ENCODE measurements at places on chromosomes 4 and X.

GRCh38 chr4:126532527-126532926 is 1100.2 kb upstream of the INTU start:
- DNase-seq = no peak

DNA sequence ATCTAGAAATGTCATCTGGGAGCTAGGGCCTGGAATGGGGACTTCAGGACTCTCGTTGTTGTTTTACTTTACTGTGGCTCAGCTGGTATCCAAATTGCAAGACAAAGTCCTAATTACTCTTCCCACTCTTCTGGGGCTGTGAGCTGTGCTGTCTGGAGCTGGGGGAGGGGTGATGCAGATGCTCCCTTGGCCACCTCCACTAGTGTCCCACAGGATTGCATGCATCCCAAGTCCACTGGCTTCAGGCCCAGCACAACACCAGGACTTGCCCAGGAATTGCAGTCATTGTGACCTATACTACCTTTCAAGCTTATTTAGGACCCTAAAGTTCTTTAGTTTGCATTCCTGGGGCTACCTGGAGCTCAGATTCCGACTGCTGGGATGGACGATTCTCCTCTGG is 366.1 kb upstream of the FAM47C start:
- DNase-seq = no peak

DNA sequence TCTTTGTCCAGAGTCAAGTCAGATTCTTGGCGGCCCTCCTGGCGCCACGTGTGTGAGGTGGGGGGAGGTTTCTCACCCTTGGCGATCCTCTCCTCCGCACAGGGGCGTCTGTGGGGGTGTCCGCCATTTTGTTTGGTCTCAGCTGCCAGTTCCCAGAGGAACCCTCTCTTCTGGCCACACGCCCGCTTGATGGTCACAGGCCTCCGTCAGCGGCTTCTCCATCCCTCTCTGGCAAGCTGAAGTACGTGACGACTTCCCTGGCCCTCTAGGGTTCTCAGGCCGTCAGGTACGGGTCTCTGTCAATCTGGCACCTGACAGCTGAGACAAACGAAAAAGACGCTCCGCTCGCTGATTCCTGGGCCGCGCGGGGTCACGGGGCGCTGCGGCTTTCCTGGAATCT is 272.6 kb downstream of the TRIML1 start:
- no peak for DNase-seq

DNA sequence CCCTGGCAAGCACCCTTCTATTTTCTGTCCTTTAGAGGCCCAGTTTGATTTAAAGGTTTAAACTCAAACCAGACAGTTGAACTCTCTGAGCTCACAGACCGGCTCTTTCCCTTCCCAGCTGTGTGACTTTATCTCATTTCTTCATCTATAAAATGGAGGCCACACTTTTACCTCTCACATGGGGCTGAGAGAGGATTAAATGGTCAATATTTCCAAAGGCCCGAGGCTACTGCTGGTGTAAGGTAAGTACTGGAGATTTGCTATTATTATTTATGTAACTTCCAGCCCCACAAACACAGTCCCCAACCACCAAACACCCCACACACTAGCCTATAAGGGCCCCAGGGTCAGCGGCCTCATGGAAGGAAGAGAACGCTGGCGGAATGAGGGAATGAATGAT is 13.6 kb upstream of the CYTL1 start:
- DNase-seq = no peak

DNA sequence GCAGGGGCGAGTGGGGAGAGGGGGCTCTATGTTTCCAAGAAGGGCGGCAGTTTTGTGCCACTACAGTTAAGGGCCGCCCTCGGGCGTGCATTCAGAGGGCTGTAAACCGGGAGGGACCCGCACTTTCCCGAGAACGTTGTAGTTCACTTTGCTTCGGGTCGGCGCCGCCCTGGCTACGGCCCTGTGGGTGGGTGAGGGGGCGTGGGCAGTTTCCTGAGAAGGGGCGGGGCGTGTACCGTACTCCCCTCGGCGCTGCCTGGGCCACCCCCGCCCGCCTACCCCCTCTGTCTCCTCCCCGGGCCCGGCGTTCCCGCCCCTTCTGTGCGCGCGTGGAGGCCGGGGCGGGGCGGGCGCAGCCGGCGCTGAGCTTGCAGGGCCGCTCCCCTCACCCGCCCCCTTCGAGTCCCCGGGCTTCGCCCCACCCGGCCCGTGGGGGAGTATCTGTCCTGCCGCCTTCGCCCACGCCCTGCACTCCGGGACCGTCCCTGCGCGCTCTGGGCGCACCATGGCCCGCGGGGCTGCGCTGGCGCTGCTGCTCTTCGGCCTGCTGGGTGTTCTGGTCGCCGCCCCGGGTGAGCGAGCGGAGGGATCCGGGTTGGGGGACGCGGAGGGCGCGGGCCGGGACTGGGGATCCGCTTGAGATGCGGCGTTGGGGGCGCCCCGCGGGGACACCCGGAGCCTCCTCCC is at the start of gene CD99:
CD99 (plus strand) TSS at position 440 of the 687 bp plus-strand sequence; CDS start at position 506, 66 bp downstream.
- DNase-seq = no peak

GRCh38 chr4:183335369-183335940 is 13.2 kb upstream of the CLDN24 start:
- DNase-seq = no peak

- no peak for DNase-seq
Observed at GRCh38 chrX:51742586-51742985, 656 bp upstream of the GSPT2 start.

- DNase-seq = no peak
Observed at GRCh38 chr4:13918991-13919441, 291.5 kb upstream of the BOD1L1 start.

GRCh38 chr4:149897783-149898182 is 82.1 kb upstream of the IQCM start:
- no peak for DNase-seq

- DNase-seq = no peak
Observed at GRCh38 chrX:112889400-112889799, 48.8 kb upstream of the AMOT start.

- DNase-seq = no peak
Observed at GRCh38 chrX:29231800-29232199, 644.6 kb downstream of the IL1RAPL1 start.

GRCh38 chr4:72094059-72094797 is 62.4 kb downstream of the NPFFR2 start:
- DNase-seq = no peak

DNA sequence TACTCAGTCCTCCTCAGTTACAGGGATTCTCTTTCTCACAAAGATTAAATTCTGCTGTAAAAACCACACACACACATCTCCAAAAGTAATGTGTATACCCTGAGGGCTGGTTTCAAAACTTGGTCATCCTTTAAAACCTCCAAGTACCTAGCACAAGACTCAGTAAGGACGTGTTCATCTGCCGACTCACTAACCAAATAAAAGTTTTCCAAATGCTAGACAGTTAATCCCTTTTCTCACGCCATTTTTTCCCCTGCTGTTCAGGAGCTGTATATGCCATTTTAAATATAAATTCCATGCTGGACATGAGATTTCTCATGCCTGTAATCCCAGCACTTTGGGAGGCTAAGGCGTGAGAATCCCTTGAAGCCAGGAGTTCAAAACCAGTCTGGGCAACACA is 3.9 kb upstream of the SAT1 start:
- no peak for DNase-seq

DNA sequence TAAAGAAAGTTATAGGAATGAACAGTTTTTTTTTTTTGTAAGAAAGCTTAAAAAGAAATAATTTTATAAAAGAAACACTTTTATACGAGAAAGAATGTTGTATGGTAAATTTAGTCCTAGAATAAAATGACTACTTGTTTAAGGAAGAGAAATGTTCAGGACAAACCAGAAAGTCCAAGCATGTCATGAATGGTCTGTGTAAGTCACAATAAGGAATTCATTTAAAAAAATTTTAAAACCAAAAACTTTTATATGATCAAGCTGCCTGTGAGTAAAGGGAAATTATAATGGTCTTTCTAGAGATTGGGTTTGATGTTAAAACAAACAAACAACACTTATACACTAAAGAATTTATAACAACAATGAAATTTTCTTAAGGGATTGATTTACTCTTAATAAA is 858.9 kb upstream of the PCDH7 start:
- DNase-seq = no peak

DNA sequence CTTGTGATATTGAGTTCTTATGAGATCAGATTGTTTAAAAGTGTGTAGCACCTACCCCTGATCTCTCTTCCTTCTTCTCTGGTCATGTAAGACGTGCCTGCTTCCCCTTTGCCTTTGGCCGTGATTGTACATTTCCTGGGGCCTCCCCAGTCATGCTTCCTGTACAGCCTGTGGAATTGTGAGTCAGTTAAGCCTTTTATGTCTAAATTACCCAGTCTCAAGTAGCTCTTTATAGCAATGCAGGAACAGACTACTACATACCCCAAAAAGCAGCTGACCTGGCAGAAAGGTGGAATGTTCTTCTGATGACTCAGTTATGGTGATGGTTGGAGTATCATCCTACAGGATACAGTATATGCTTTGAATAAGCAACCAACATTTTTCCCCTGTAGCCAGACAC is 11.4 kb upstream of the MCUB start:
- DNase-seq = no peak

- no peak for DNase-seq
Observed at GRCh38 chr4:88982757-88983156, 74.2 kb downstream of the FAM13A start.

GRCh38 chrX:15437724-15438123 is 53.5 kb upstream of the VEGFD start:
- no peak for DNase-seq

DNA sequence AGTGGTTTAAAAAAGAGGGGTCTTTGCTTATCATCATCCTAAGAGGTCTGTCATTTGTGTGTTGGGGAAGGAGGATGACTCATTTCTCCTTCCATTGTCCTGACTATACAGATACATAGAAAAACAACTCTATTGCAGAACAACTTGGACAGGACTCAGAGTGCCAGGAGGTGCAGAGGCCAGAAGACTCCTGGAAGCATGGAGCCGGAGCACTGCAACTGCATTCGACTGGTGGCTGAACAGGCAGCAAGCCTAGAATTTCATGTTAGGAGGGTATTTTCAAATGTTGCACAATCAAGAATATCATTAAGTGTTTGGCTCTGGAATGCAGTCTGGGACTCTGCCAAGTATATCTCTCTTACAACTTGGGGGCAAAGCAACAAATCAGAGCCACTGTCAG is 35.0 kb upstream of the MAML3 start:
- DNase-seq = no peak

- DNase-seq = peak; percentile 51
Observed at GRCh38 chr4:2296631-2297601, 35.0 kb upstream of the MXD4 start.

DNA sequence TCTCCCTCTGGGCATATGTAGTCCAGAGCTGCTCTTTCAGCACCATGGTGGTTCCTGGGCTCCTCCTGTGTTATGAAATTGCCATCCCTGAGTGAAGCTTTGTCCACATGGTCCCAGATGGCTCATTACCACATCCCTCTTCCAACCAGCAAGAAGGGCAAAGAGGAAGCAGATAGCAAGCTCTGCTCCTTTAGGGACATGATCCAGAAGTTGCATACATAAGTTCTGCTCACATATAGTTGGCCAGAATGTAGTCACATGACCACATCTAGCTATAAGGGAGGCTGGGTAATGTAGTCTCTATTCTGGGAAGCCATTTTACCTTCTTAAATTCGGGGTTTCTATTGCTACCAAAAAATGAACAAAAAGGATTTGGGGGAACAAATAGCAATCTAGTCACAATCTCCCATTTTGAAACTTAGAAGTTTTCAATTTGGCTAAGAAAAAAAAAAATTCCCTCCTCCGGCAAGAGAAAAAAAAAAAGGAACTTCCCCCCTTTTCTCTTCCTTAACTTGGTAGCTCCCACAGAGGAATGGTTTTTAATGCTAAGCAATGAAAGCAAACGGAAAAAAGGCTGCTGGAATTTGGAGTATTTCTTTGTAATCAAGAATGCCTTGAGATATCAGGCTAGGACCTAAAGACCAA is 88.2 kb upstream of the USP9X start:
- DNase-seq = peak; percentile 6

- no peak for DNase-seq
Observed at GRCh38 chr4:153560908-153561307, 94.7 kb downstream of the TMEM131L start.

DNA sequence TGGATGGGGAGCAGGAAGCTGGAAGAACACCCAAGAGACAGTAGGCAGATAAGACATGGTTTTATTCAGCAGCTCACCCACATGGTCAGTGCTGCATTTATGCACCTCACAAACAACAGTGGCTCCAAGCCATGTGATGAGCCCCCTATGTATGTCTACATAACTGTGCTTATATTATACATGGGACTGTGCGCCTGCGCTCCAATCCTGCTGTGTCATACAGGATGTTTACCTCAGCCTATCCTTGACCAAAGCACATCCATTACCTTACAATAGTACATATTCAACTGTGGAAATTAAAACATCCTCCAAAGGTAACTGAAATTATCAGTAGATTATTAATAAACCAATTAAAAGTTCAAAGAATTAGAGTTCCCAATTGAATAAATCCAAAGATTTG is 44.1 kb upstream of the SGMS2 start:
- no peak for DNase-seq

DNA sequence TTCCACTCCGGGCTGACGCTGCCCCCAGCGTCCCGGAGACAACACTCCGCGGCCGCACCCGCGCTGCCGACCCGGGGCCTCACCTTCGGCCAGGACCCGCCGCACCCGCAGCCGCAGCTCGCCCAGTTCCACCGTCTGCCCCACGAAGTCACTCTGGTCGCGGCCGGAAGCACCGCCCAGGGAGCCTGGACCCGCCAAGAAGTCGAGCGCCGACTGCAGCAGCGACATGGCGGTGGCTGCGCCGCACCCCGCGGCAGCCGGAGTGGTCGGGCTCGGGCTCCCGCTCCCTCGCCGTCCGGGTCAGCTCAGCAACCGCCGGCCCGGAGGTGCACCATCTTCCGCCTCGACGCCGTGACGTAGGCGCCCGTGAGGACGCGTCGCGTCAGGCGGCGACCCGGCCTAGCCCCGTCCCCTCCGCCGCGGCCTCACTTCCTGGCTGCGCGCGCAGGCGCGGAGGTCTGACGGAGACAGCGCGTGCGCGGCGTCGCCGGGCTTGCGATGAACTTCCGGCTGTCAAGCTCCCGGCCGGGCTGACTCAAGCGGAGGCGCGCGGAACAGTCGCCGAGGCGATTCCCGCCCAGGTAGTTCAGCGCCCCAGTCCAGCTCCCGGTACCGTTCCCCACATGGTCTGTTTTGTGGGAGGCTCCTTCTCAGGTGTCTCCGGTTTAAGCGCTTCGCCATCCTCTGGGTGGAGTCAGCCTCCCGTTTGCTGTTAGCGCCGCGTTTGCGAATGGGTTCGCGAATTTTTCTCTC is at the start of the genes GAK and TMEM175:
GAK (minus strand) TSS at position 357 of the 753 bp plus-strand sequence; CDS start at position 228, 129 bp downstream.
TMEM175 (plus strand) TSS at position 501 of the 753 bp plus-strand sequence. CDS start 15,280 bp downstream, outside the sequence.
- peak; percentile 96 for DNase-seq

DNA sequence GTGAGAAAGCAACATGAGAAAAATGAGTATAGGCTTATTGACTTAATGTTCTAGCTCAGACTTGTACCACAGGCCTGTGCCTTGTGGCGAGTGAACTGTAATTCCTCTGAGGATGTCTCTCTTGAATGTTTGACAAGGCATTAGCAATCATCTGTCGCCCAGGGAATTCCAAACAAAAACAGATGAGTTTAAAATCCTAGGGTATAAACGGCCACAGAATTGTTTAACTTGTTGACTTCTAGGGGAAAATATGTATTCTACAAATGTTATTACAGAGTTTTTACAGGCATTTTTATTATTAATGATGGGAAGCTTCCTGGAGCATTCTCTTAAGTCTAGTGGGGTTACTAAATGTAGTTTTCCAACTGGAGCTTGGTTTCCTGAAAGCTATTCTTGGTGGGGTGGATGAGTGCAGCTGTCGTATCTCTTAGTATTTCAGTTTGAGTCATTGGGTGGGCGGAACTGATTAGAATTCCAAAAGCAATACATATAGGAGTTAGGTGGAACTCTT is 40.6 kb downstream of the ARHGAP10 start:
- DNase-seq = no peak
